ENCODE measurements at places on chromosomes 13 and 19. TPM values are rescaled to one million over a fixed set of nuclear protein-coding genes. Genes with fewer than 3 reads are reported as not detected.

MYO1F gene
- 6.0 TPM for total RNA-seq

AZU1 gene
- total RNA-seq, result 1.7 TPM

FPR1 gene
- total RNA-seq, result 0.18 TPM

CBY2 gene
- not detected for total RNA-seq

ZNF77 gene
- 6.7 TPM for total RNA-seq

C1QTNF9 gene
- not detected for total RNA-seq

EID2B gene
- total RNA-seq, result 4.2 TPM

FBN3 gene
- 0.04 TPM for total RNA-seq

ATCAY gene
- total RNA-seq, result not detected

NUMBL gene
- total RNA-seq, result 41.5 TPM

PCDH17 gene
- total RNA-seq, result 0.04 TPM

LIPE gene
- total RNA-seq, result 0.27 TPM

LTBP4 gene
- 148 TPM for total RNA-seq

MEDAG gene
- total RNA-seq, result not detected

ZNF626 gene
- total RNA-seq, result 4.1 TPM

CRTC1 gene
- 4.3 TPM for total RNA-seq

LRP3 gene
- 0.29 TPM for total RNA-seq

IGFL1 gene
- total RNA-seq, result not detected

SLC46A3 gene
- 0.66 TPM for total RNA-seq

ELSPBP1 gene
- not detected for total RNA-seq

LGALS7 gene
- total RNA-seq, result not detected

SIGLEC14 gene
- total RNA-seq, result not detected

KLHL1 gene
- not detected for total RNA-seq

DLL3 gene
- 3.4 TPM for total RNA-seq

CLEC17A gene
- not detected for total RNA-seq

ATP4A gene
- not detected for total RNA-seq

ZNF813 gene
- total RNA-seq, result 5.6 TPM

NANOS3 gene
- not detected for total RNA-seq

URAD gene
- total RNA-seq, result not detected

LILRA1 gene
- total RNA-seq, result not detected

WASF3 gene
- 0.29 TPM for total RNA-seq

ZNF442 gene
- 3.4 TPM for total RNA-seq

PLPPR3 gene
- 40.4 TPM for total RNA-seq

NPAS1 gene
- 5.3 TPM for total RNA-seq

COMMD6 gene
- 43.3 TPM for total RNA-seq

SOX1 gene
- total RNA-seq, result not detected

SLC6A16 gene
- total RNA-seq, result 0.95 TPM

SMAD9 gene
- total RNA-seq, result not detected

SMIM44 gene
- total RNA-seq, result not detected

CASP14 gene
- not detected for total RNA-seq

METTL21C gene
- not detected for total RNA-seq

TRIM28 gene
- total RNA-seq, result 797 TPM

STAP2 gene
- total RNA-seq, result 5.7 TPM

ISOC2 gene
- total RNA-seq, result 135 TPM

ZNF729 gene
- total RNA-seq, result not detected

KLK8 gene
- total RNA-seq, result 1.4 TPM

ZNF132 gene
- total RNA-seq, result not detected

WTIP gene
- total RNA-seq, result 0.53 TPM
